ENCODE measurements at places on chromosomes 16 and 17. TPM values are rescaled to one million over a fixed set of nuclear protein-coding genes. Genes with fewer than 3 reads are reported as not detected.
A peak's percentile ranks its signal among the peaks of the same experiment; 100 is the strongest.

DNA sequence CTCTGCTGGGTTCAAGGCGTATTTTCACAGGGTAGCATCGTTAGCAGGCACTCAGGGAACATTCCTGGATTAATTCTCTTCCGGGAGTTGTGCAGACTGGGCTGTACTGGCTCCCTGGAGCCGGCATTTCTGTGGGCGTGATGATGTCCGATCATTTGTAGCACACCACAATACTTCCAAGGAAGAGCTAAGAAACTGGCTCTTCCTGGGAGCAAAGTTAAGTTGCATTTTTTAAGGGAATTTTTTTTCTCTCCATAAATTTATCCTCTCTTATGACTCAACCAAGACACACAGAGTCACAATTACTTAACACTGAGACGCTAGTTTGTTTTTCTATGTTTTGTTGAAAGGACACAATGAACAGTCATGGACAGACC, 211.6 kb upstream of the FOXF1 start:
- DNase-seq = no peak

GRCh38 chr17:17443173-17443572, 33.6 kb upstream of the MED9 start:
- no peak for DNase-seq

DNA sequence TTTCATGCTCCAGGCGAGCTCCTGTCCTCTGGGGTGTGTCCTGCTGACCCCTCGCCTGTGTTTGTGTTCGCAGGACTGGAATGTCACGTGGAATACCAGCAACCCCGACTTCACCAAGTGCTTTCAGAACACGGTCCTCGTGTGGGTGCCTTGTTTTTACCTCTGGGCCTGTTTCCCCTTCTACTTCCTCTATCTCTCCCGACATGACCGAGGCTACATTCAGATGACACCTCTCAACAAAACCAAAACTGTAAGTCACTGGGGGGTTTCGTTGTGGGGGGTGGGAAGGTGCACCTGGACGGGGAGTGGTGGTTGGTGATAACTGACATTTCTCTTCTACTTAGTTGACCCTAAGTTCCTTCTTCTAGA, 58.3 kb downstream of the ABCC1 start:
- DNase-seq = no peak

DNA sequence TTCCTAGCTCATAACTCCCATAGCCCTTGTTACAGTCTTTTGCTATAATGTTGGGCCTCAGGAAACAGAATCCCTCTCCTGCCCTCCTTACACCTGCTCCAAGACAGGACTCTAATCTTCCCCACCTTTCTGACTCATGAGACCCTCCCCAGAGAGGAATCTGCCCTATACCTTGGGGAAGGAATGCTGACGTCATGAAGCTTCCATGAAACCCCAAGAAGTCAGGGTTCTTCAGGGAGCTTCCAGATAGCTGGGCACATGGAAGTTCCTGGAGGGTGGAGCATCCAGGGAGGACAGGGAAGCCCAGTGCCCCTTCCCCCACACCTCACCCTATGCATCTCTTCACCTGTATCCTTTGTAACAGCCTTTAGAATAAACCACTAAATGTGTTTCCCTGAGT, 285.7 kb downstream of the SOX9 start:
- no peak for DNase-seq

- DNase-seq = no peak
These were observed 435.2 kb downstream of the ZFHX3 start for GRCh38 chr16:72612718-72613117.

DNA sequence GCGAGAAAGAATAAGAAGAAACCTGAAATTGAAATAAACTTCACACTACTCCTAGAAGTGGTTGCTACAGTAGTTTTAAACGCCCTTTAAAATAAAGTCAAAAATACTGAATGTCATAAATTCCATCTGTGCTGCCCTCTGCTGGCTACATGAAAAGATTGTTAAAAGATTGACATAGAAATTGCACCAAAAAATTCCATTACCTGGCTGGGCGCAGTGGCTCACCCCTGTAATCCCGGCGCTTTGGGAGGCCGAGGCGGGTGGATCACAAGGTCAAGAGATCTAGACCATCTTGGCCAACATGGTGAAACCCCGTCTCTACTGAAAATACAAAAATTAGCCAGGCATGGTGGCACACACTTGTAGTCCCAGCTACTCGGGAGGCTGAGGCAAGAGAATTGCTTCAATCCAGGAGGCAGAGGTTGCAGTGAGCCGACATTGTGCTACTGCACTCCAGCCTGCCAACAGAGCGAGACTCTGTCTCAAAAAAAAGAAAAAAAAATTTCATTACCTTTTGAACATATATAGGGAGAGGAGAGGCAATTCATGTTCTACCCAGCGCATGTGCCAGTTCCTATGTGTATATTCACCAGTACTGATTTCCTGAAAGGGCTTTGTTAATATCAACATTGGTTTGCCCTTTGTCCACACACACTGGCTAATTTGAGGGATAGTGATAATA, 36.5 kb downstream of the CYTH1 start:
- DNase-seq = no peak

GRCh38 chr16:4190086-4190485, 51.8 kb downstream of the SRL start:
- no peak for DNase-seq

- no peak for DNase-seq
These were observed 4.8 kb downstream of the KRT23 start for GRCh38 chr17:40932608-40933007.

- no peak for DNase-seq
These were observed 233.5 kb upstream of the RPL38 start for GRCh38 chr17:73969956-73970355.

DNA sequence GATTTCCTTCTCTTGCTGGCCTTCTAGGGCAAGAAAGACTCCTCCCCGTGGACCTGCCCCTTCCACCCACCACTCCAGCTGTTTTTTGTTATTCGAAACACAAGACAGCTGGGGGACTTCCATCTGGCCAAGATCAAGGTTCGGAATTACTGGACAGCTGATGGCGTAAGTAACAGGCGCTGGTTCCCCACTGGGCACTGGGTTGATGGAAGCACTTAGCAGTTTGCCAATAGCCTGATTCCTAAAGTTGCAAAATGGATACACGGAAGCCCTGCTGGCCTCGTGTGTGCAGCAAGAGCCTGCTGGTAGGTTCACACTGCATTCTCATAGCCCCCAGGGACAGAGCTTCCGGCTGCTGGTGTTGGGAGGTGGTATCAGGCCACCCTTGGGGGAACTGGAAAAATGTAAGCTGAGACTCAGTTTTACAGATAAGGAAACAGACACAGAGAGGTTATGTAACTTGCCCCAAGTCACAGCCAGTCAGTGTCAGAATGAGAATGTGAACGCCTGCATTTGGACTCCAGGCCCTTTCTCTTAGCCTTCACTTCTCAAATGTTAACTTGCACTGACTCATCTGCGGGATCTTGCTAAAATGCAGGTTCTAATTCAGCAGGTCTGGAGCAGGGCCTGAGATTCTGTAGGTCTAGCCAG, 171.7 kb downstream of the KATNIP start:
- DNase-seq = no peak

DNA sequence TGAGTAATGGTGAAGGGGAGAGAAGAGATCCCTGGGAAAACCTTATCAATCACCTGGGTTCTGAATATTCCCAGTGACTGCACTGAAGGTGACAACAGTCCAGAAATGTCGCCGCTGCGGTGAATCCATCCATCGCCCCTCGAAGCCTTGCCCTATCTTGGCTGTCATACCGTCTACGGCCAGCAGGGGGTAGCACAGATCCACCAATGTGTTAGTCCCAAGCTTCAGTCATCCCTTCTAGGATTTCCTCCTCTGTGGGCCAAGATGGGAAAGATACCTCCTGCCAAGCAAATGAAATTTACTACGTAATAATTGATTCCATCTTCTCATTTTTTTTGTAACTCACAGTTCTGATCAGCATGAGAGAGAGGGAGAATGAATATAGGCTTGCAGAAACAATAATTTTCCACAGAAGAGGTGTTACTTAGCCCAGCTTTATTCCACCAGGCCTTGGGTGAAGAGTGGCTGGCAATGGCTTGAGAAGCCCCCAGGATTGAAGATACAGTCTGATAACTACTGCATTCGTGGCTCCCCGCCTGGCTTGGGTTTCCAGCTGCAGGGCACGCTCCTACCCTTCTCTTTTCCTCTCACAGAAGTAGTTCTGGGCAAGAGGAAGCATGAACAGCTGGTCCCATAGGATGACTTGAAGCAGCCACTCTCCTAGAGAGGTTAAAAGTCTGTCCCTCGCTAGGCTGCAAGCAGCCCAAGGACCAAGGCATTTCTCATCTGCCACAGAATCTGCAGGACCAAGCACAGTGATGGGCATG, 2.6 kb upstream of the FMNL1 start:
- DNase-seq = peak; percentile 80

GRCh38 chr17:78724999-78725398, 57.1 kb downstream of the CYTH1 start:
- no peak for DNase-seq

- no peak for DNase-seq
These were observed 106.4 kb downstream of the YPEL2 start for GRCh38 chr17:59437791-59438281.

- no peak for DNase-seq
These were observed 3.6 kb downstream of the MAP2K4 start for GRCh38 chr17:12024327-12024726.

DNA sequence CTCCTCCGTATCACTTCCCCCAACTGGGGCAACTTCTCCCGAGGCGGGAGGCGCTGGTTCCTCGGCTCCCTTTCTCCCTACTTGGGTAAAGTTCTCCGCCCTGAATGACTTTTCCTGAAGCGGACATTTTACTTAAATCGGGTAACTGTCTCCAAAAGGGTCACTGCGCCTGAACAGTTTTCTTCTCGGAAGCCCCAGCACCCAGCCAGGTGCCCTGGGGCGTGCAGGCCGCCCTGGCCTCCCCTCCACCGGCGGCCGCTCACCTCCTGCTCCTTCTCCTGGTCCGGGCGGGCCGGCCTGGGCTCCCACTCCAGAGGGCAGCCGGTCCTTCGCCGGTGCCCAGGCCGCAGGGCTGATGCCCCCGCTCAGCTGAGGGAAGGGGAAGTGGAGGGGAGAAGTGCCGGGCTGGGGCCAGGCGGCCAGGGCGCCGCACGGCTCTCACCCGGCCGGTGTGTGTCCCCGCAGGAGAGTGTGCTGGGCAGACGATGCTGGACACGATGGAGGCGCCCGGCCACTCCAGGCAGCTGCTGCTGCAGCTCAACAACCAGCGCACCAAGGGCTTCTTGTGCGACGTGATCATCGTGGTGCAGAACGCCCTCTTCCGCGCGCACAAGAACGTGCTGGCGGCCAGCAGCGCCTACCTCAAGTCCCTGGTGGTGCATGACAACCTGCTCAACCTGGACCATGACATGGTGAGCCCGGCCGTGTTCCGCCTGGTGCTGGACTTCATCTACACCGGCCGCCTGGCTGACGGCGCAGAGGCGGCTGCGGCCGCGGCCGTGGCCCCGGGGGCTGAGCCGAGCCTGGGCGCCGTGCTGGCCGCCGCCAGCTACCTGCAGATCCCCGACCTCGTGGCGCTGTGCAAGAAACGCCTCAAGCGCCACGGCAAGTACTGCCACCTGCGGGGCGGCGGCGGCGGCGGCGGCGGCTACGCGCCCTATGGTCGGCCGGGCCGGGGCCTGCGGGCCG, 1.6 kb downstream of the HIC1 start:
- no peak for DNase-seq

DNA sequence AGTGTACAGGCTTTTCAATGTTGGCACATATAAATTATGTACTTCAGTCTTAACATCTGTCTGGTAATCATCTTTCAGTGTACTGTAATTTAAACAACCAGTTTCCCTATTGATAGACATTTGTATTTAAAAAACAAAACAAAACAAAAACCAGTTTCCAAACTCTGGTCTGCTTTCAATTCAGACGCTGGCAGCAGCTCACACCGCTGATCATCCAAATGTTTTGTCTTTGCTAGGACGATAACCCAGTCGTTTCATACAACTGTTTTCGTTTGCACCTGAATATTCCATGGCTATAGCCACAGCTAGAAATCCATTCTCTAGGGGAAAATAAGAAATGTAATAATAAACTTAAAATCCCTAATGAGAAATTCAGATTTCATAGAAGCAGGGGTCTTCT, 47.8 kb downstream of the RBFOX1 start:
- DNase-seq = no peak

DNA sequence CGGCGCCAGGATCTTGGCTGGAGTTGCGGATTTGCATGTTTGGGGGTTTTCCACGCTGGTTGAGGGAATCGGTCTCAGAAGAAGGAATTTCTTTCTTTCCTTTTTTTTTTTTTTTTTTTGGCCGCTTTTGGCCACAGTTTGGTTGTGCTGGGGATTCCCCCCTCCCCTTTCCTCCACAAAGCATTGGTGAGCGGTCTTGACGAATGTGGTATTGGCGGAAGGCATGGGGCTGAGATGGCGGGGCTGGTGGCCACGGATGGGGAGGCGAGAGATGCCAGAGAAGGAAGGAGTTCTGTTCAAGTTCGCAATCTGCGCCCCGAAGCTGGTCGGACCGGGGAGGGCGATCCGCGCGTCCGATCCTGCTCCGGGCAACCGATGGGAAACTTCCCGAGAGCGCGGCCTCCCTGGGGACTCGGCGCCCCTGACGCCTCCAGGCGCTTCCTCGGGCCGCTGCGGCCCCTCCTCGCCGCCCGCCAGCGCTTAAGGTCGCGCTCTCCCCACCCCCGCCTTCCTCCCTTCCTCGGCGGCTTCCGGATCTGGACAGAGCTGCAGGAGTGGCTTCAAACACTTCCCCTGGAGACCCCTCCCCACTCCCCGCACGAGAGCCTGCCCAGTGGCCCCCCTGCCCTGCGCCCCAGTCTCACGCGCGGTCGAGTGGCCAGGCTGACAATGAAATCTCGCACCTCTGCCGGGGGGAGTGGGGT, 43.2 kb downstream of the RAI1 start:
- DNase-seq = peak; percentile 85

GRCh38 chr16:27174007-27174406, 29.3 kb upstream of the KDM8 start:
- DNase-seq = no peak

- no peak for DNase-seq
These were observed 5.7 kb upstream of the TSPOAP1 start for GRCh38 chr17:58334256-58334655.

- DNase-seq = no peak
These were observed 1.1 kb downstream of the CACNB1 start for GRCh38 chr17:39196241-39196807.

- no peak for DNase-seq
These were observed 24.6 kb downstream of the IGF2BP1 start for GRCh38 chr17:49021768-49022103.

The ABI3 gene
- 6.1 TPM for polyA plus RNA-seq

The CCL5 gene
- polyA plus RNA-seq = 1.4 TPM

The BCO1 gene
- polyA plus RNA-seq = 2.9 TPM

The SHISA6 gene
- 1.7 TPM for polyA plus RNA-seq

The PRM3 gene
- not detected for polyA plus RNA-seq

The FBXW10 gene
- polyA plus RNA-seq = 1.6 TPM

The PITPNM3 gene
- 10.0 TPM for polyA plus RNA-seq

The CD300E gene
- 0.11 TPM for polyA plus RNA-seq

Data from renal pelvis (tissue), 12 donors.